ENCODE measurements at places on chromosomes 12 and 14. TPM values are rescaled to one million over a fixed set of nuclear protein-coding genes. Genes with fewer than 3 reads are reported as not detected.
A peak's percentile ranks its signal among the peaks of the same experiment; 100 is the strongest.

Gene APOLD1
- total RNA-seq: 3.5 TPM

Gene GUCY2C
- total RNA-seq: not detected

Gene AKAP5
- total RNA-seq: 0.58 TPM

Gene CISTR
- total RNA-seq: not detected

Gene PRICKLE1
- total RNA-seq: 16.2 TPM

Gene APOF
- not detected for total RNA-seq

Gene ANG
- 6.6 TPM for total RNA-seq

Gene CLEC7A
- 0.40 TPM for total RNA-seq

Gene GPR162
- not detected for total RNA-seq

DNA sequence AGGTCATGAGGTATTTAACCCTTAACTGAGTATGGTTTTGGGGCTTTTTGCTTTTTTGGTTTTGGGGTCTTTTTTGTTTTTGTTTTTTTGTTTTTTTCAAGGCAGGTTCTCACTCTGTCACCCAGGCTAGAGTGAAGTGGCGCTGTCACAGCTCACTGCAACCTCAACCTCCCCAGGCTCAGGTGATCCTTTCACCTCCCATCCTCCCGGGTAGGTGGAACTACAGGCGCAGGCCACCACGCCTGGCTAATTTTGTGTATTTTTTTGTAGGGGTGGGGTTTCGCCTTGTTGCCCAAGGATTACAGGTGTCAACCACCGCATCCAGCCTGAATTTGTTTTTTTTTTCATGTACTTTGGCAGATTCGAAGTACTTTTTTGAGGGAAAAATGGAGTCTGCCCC lies 19.9 kb downstream of the RAP1B start:
- H3K27ac ChIP-seq: no peak overlapping the region
- H3K27me3 ChIP-seq: no peaks in the 10 kb centered on the region
- H3K36me3 ChIP-seq: peaks cover 16% of the 10 kb centered on the region
- no peak for DNase-seq

DNA sequence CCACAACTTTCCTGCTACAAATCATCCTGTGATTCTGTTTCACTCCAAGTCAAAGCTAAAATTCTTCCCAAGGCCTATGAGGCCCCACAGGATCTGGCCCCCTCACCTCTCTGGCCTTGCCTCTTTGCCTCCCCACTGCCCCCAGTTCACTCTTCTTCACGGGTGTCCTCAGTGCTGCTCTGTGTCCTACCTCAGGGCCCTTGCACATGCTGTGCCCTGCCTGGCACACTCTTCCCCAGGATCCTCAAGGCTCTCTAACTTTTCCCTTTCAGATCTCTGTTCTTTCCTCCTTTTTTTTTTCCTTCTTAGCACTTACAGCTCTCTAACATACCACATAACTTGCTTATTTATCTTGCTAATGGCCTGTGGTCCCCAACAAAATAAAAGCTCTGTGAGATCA lies 29.2 kb downstream of the RASAL1 start:
- no peak for DNase-seq
- H3K4me1 ChIP-seq: no peaks in the 10 kb centered on the region
- H3K4me3 ChIP-seq: no peak overlapping the region
- no peaks in the 10 kb centered on the region for H3K27me3 ChIP-seq
- H3K36me3 ChIP-seq: no peaks in the 10 kb centered on the region

- DNase-seq: no peak
- peaks cover 21% of the 10 kb centered on the region for H3K4me1 ChIP-seq
- H3K27me3 ChIP-seq: no peaks in the 10 kb centered on the region
- peak overlapping the region; percentile 83 for H3K4me3 ChIP-seq
- H3K36me3 ChIP-seq: no peaks in the 10 kb centered on the region
Observed at GRCh38 chr14:104863131-104863862, 1.8 kb upstream of the CEP170B start.

- no peak for DNase-seq
- H3K27ac ChIP-seq: no peak overlapping the region
- H3K4me1 ChIP-seq: no peaks in the 10 kb centered on the region
- H3K27me3 ChIP-seq: 0 out of 2 replicates have a peak, but pooled peaks cover 3% of the 10 kb centered on the region
- H3K4me3 ChIP-seq: no peak overlapping the region
Observed at GRCh38 chr12:132477703-132478432, 12.1 kb upstream of the FBRSL1 start.

GRCh38 chr14:65170768-65171507 lies 68.6 kb upstream of the MAX start:
- peak; percentile 80 for DNase-seq
- no peaks in the 10 kb centered on the region for H3K36me3 ChIP-seq
- H3K4me1 ChIP-seq: peaks cover 18% of the 10 kb centered on the region
- peak overlapping the region; percentile 56 for H3K27ac ChIP-seq
- H3K27me3 ChIP-seq: no peaks in the 10 kb centered on the region

- H3K4me3 ChIP-seq: no peak overlapping the region
- H3K36me3 ChIP-seq: no peaks in the 10 kb centered on the region
- no peak for DNase-seq
- H3K4me1 ChIP-seq: no peaks in the 10 kb centered on the region
- no peak overlapping the region for H3K27ac ChIP-seq
- no peaks in the 10 kb centered on the region for H3K27me3 ChIP-seq
Observed at GRCh38 chr12:57852200-57852599, 5.7 kb upstream of the CTDSP2 start.

DNA sequence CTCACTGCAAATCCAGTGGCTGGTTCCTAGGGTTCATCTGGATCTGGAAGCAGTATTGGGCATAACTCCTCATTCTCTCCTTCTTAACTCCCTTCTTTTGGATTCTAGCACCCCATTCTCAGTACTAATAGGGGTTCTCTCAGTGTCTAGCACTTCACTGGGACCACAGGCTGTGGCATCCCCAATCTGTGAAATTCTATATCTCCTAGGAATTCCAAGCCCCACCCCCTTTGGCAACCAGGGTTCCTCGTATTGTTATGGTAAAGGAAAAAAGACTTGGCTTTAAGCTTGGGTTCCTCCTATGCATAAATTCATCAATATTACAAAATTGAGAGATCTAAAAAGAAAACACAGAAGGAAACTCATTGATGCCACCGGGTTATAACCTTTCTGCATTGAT lies 45.0 kb upstream of the FBXO21 start:
- H3K27ac ChIP-seq: no peak overlapping the region
- peaks cover 11% of the 10 kb centered on the region for H3K27me3 ChIP-seq
- no peaks in the 10 kb centered on the region for H3K36me3 ChIP-seq
- H3K4me1 ChIP-seq: no peaks in the 10 kb centered on the region

DNA sequence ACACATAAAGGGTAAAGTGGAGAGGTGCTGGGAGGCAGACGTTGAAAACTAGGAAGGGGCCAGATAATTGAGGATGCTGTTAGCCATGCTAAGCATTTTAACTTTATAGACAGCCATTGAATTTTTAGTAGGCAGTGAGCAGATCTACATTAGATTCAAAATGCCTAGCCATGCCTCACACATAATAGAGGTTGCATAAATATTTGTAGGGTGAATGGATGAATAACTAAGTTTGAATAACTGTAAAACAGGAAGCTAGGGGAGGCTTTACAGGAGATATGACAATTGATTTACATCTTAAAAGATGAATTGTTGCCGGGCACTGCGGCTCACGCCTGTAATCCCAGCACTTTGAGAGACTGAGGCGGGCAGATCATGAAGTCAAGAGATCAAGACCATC lies 12.3 kb upstream of the CCNT1 start:
- no peak overlapping the region for H3K4me3 ChIP-seq
- no peaks in the 10 kb centered on the region for H3K27me3 ChIP-seq
- no peak overlapping the region for H3K27ac ChIP-seq

- DNase-seq: peak; percentile 99
- H3K27me3 ChIP-seq: no peaks in the 10 kb centered on the region
- peaks cover 37% of the 10 kb centered on the region for H3K4me1 ChIP-seq
- H3K36me3 ChIP-seq: peaks cover 9% of the 10 kb centered on the region
- peak overlapping the region; percentile 60 for H3K4me3 ChIP-seq
Observed at GRCh38 chr12:96219700-96220206, 25.6 kb downstream of the ELK3 start.

DNA sequence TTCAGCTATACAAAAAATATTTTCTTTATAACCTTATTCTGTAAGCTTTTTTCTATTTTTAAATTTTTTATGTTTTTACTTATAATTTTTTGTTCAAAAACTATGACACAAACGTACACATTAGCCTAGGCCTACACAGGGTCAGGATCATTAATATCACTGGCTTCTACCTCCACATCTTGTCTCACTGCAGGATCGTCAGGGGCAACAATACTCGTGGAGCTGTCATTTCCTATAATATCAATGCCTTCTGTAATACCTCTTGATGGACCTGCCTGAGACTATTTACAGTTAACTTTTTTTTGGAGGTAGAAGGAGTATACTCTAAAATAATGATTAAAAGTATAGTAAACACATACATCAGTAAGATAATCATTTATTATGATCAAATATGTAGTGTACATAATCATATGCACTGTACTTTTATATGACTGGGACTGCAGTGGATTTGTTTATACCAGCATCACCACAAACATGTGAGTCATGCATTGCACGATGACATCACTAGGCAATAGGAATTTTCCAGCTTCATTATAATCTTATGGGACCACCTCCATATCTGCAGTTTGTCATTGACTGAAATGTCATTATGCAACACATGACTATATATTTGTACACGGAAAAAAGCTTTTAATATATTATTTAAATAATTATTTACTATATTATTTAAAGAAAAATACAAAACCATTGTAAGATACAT lies 18.5 kb upstream of the PMCH start:
- no peak overlapping the region for H3K27ac ChIP-seq
- H3K4me1 ChIP-seq: no peaks in the 10 kb centered on the region
- peak; percentile 24 for DNase-seq
- peaks cover 1% of the 10 kb centered on the region for H3K27me3 ChIP-seq
- H3K36me3 ChIP-seq: no peaks in the 10 kb centered on the region

DNA sequence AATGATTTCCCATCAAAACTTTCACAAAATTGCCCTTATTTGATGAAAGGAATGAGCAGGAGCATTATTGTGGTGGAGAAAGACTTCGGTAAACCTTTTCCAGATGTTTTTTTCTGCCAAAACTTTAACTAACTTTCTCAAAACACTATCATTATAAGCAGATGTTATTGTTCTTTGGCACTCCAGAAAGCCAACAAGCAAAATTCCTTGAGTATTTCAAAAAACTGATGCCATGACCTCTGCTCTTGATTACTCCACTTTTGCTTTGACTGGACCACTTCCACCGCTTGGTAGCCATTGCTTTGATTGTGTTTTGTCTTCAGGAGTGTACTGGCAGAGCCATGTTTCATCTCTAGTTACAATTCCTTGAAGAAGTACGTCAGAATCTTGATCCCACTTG lies 29.7 kb upstream of the RAB21 start:
- H3K27me3 ChIP-seq: no peaks in the 10 kb centered on the region
- peaks cover 5% of the 10 kb centered on the region for H3K4me1 ChIP-seq
- no peaks in the 10 kb centered on the region for H3K36me3 ChIP-seq
- no peak for DNase-seq
- no peak overlapping the region for H3K4me3 ChIP-seq

DNA sequence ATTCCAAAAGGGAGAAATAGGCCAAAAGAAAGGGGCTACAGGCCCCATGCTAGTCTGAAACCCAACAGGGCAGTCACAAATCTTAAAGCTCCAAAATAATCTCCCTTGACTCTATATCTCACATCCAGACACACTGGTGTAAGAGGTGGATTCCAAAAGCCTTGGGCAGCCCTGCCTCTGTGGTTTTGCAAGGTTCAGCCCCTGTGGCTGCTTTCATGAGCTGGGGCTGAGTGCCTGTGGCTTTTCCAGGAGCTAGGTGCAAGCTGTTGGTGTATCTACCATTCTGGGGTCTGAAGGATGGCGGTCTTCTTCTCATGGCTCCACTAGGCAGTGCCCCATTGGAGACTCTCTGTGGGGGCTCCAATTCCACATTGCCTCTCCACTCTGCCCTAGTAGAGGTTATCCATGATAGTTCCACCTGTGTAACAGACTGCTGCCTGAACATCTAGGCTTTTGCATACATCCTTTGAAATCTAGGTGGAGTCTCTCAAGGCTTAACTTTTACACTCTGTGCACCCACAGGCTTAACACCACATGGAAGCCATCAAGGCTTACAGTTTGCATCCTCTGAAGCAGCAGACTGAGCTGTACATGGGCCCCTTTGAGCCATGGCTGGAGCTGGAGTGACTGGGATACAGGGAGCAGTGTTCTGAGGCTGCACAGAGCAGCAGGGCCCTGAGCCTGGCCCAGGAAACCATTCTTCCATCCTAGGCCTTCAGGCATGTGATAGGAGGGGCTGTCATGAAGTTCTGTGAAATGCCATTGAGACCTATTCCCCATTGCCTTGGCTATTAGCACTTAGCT lies 66.5 kb upstream of the ABCD2 start:
- no peak overlapping the region for H3K27ac ChIP-seq
- no peak overlapping the region for H3K4me3 ChIP-seq
- peaks cover 4% of the 10 kb centered on the region for H3K27me3 ChIP-seq
- DNase-seq: no peak

- peak overlapping the region; percentile 100 for H3K4me3 ChIP-seq
- H3K36me3 ChIP-seq: peaks cover 19% of the 10 kb centered on the region
- H3K27me3 ChIP-seq: no peaks in the 10 kb centered on the region
- no peak for DNase-seq
- peaks cover 16% of the 10 kb centered on the region for H3K4me1 ChIP-seq
- no peak overlapping the region for H3K27ac ChIP-seq
Observed at GRCh38 chr12:82359115-82359478, 768 bp downstream of the METTL25 start.

- no peaks in the 10 kb centered on the region for H3K36me3 ChIP-seq
- H3K4me3 ChIP-seq: no peak overlapping the region
- H3K27ac ChIP-seq: no peak overlapping the region
- no peaks in the 10 kb centered on the region for H3K27me3 ChIP-seq
- no peak for DNase-seq
- H3K4me1 ChIP-seq: no peaks in the 10 kb centered on the region
Observed at GRCh38 chr12:17239874-17240273, 633.9 kb upstream of the LMO3 start.

DNA sequence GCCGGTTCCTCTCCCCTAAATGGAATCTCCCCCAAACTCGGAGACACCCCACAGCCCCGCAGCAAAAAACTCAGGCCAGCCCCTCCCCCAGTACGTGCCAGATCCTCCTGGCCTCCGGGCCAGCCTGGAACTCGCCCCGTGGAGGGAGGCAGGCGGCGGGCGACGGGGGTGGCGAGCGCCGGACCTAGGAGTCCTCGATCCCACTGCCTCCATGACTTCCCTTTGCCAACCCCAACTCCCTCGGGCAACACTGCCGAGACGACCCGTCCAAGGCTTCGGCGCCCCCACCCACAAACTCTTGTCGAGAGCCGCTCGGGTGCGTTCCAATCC lies 400 bp downstream of the ADCY6 start:
- H3K27me3 ChIP-seq: no peaks in the 10 kb centered on the region
- DNase-seq: no peak
- no peak overlapping the region for H3K27ac ChIP-seq
- H3K36me3 ChIP-seq: no peaks in the 10 kb centered on the region
- H3K4me1 ChIP-seq: peaks cover 16% of the 10 kb centered on the region

DNA sequence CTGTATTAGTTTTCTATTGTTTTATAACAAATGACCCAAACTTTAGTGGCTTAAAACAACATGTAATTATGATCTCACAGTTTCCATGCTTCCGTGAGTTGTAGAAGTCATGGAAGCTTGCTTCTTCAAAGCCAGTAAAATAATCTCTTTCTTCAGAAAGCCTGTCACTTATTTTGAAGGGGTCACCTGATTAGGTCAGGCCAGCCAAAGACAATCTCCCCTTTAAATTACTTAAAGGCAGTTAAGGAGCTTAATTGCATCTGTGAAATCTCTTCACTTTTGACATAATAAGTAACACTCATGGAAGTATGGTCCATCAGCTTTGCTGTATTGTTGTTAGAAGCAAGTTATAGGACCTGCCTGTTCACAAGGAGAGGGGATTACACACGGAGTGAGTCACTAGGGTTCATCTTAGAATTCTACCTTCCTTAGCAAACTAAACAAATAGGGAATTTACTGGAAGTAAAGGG lies 89.8 kb downstream of the FAR2 start:
- H3K4me3 ChIP-seq: no peak overlapping the region
- H3K27ac ChIP-seq: peak overlapping the region; percentile 48
- H3K27me3 ChIP-seq: no peaks in the 10 kb centered on the region
- peaks cover 64% of the 10 kb centered on the region for H3K4me1 ChIP-seq
- peak; percentile 96 for DNase-seq
